Putamen (tissue), 1 donor: ENCODE measurements at places on chromosomes 12 and 14.

GRCh38 chr14:100592461-100592891, 5.3 kb upstream of the BEGAIN start:
- DNase-seq = no peak

DNA sequence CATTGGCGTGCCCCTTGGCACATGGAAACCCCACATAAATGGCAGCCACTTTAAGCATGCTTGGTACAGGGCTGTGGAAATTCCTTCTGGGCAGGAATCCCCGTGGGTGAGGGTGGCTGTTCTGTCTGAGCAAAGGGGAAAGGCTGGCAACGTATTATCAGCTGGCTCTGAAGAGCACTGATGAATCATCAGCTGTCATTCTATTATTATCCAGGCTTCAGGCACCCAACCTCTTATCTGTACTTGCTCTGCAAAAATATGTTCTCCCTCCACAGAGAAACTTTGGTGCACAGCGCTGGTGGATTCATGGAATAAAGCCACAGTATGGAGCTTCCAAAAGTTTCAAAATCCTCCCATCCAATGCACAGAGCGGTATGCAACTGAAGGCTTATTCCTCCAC, 167.1 kb downstream of the TBX5 start:
- peak; percentile 65 for DNase-seq

DNA sequence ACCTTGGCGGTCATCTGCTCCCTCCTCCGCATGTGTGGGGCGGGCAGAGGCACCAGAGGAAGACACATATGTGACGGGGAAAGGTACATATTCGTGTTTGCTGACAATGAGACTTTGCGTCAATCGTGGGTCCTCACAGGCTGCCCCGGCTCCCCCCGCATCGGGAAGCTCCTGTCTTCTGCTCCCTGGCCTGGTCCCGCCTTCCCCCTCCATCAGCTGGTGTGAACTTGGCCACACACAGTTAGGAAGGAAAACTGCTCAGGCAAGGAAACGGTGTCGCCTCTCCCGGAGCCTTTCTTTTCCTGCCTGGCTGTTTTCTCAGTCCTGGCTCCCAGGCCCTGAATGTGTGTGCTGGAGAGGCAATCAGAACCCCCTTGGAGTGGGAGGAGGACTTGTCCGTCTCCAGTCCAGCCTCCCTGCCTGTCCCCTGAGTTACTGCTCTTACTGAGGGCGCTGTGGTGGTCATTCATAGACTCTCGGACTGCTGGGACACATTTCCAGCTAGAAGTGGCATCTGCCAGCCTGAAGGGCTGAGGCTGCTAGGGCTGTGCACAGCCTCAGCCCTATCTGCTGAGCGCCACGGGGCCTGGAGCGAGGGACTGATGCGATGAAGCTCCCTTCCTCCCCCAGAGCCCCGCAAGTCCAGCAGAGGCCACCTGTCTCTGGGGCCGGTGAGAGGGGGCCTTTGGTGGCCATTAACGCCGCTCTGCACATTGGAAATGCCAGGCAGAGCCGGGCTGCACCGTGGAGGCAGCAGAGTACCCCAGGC, 44.2 kb upstream of the TSPAN9 start:
- DNase-seq = no peak

DNA sequence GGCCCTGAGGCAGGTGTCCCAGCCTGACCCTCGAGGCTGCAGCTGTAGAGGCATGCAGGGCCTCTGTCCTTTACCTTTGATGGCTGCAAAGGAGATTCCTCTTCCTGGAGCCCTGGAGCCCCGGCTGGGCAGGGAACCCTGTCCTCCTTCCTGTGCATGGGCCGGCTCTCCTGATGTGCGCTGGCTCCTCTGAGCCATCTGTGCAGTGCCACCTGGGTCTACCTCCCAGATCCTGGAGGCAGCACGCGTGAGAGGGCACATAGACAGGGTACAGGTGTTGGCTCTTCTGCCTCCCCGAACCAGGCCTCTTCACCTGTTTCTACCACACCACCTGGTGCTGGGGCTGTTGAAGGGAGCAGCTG, 115.1 kb downstream of the BEGAIN start:
- no peak for DNase-seq

DNA sequence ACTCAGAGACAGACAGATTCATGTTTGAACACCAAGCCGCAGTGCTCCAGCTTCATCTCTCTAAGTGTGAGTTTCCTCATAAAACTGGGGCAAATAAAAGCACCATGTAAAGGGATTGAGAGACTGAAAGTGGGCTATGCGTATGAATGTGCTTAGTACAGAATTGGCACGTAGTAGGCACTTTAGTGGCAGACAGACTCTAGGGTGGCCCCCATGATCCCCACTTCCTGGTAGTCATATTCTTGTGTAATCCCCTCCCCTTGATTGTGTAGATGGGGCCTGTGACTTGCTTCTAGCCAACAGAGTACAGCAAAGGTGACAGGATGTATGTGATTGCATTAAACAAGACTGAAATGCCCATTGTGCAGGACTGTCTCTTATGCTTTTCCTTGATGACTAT, 43.0 kb downstream of the DAO start:
- no peak for DNase-seq

DNA sequence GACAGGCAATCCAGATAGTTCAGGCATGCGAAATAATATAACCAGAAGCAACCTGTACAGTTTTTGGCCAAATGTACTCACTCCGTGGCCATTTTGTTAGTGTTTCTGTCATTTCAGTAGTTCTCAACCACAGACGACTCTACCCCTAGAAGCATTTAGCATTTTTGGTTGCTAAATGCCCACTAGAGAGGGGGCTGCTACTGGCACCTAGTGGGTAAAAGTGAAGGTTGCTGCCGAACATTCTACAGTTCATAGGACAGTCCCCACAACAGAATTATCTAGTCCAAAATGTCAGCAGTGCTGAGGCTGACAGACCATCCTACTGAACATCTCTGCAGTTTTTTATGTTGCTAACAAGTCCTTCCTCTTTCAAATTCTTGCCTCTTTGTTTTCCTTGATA, 107.4 kb downstream of the TSHR start:
- DNase-seq = peak; percentile 5

- DNase-seq = no peak
Measured at GRCh38 chr14:99268810-99269707, 2.9 kb downstream of the BCL11B start.

DNA sequence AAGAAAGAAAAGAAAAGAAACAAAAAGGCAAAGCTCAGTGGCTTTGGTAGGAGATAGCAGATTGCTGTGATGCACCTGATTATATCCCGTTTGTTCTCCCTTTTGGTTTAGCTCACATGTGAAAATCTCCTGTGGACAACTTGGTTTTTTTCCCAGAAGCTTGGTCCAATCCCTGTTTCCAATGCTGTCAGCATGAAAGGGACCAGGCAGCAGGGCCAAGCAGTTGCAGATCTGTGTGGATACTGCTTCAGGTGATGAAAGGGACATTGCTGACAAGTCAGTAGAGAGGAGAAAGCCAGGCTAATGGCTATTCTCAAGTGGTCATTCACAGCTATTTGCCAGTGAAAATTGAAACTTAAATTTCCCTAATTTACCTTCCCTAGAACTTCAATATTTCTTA, 18.8 kb upstream of the SLCO1A2 start:
- DNase-seq = no peak

DNA sequence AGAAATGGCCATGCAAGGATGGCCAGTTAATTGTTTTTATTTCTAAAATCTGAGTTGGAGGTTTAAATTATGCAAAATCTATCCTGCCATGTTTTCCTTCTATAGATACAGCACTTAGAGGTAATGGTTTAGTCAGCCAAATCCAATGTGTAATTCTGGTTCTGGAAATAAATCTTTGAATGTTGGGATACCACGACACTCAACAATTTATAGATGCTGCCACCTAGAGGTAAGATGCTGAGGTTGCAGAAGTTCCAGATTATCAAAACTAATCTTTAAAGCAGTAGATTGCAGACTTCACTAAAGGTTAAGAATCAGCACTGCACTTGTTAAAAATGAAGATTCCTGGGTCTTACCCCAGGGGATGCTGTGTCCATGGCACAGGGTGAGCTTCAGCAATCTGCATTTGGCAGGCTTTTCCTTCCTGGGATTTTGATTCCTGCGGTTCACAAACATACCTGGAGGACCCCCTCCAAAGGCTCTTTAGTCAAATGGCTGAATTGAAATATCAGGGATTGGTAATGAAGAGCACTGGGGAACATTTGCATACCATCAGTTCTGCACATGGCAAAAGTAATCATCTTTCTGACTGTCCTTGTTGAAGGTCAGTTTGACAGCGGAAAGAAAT, 53.4 kb upstream of the ANO4 start:
- DNase-seq = peak; percentile 17

DNA sequence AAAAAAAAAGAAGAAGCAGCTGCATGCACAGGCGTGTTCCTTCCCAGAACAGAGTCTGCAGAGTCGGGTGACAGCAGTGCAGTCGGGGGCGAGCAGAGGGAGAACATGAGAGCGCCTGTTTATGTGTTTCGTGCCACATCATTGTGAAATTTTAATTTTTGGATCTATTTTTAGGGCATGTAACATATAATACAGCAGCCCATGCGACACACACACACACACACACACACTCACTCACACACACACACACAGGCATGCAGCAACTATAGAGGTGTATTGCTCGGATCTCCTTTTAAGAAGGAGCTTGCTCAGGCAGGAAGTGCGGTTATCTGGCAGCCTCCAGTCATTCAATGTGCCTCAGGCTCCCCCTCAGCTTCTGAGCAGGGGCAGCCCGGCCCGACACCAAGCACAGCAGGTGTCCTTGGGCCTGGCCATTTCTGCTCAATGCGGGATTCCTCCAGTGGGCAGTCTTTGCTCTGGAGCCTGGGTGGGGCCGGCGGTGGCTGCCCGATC, 71.8 kb downstream of the ZNF664 start:
- DNase-seq = peak; percentile 43

DNA sequence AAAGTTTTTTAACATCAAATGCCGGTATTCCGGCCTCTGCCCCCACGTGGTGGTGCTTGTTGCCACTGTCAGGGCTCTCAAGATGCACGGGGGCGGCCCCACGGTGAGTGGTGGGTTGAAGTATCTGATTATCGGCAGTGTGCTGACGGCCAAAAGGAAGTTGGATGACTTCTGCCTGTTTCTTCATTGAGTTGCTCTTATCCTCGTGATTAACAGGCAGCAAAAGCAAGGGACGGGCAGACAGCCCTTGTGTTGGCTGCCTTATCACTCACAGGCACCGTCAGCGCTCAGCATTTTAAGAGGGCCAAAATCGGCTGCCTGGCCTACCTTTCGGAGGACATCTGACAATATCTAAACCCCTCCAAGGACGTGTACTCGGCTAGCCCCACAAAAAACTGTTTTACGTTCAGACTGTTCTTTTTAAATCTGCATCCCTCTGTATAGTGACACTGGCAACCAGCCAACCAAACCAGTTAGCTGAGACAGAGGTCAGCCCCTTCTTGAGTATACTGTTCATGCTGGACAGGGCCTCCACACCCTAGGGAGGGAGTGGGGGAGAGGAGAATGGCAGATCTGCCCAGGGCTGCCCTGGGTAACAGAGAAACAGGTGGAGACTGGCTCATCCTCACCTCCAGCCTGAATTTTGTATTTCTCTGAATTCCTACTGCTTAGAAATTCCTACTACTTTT, 22.9 kb upstream of the AKAP5 start:
- DNase-seq = no peak
